ENCODE measurements at places on chromosomes 2 and 18.

- DNase-seq, result no peak
Measured at GRCh38 chr2:128396500-128396891, 77.8 kb upstream of the HS6ST1 start.

DNA sequence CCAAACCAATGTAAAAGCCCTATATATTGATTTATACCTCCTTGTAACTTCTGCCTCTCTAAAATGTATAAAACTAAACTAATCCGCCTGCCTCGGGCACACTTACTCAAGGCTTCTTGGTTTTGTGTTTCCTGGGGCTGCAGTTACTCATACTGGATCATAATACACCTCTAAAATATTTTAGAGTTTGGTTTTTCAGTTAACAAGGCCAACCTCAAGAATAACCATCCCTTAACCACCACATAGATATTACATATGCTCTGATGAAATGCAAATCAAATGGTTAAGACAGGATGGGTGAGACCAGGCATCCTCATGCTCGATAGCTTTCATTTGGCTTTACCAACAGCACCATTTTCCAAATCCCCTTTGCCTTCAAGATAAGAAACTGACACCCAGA is 46.4 kb downstream of the UXS1 start:
- DNase-seq, result no peak

DNA sequence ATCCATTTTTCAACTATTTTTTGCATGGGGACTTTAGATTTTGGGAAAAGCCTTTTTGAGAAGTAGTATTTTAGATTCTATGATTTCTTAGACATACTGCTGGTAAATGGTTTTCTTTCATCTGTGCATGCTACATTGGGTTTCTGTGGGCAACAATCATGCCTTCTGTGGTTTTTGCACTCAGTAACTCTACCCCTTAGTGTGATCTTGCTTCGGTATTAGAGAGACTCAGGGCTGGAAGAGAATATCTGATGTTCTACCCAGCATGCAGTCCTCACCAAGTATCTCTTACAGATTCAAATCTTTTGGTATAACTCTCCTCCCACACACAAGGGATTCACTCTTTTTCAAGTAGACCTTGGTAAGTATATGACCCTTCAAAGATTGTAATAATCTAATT is 183.0 kb downstream of the PMAIP1 start:
- DNase-seq, result no peak

GRCh38 chr2:216575465-216575864 is 57.8 kb upstream of the IGFBP2 start:
- DNase-seq, result no peak

GRCh38 chr2:159096901-159097300 is 128.5 kb downstream of the TANC1 start:
- no peak for DNase-seq

DNA sequence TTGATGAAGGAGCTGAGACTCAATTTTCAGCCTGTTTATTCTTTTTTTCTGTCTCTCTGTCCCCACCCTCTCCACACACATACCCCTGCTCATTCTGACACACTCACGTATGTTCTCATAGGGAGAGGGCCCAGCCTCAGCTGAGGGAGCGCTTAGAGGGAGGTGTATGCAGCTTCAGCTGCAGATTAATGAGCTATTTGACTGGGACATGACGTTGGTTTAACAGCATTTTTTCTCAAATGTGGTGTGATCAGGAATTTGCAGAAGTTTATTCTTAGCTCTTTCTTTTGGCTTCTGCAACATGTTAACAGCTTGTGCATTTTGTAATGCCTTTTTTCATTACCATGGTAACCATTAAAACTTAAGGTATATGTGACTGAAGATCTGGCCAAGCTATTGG is 1547.1 kb upstream of the PIK3C3 start:
- no peak for DNase-seq

DNA sequence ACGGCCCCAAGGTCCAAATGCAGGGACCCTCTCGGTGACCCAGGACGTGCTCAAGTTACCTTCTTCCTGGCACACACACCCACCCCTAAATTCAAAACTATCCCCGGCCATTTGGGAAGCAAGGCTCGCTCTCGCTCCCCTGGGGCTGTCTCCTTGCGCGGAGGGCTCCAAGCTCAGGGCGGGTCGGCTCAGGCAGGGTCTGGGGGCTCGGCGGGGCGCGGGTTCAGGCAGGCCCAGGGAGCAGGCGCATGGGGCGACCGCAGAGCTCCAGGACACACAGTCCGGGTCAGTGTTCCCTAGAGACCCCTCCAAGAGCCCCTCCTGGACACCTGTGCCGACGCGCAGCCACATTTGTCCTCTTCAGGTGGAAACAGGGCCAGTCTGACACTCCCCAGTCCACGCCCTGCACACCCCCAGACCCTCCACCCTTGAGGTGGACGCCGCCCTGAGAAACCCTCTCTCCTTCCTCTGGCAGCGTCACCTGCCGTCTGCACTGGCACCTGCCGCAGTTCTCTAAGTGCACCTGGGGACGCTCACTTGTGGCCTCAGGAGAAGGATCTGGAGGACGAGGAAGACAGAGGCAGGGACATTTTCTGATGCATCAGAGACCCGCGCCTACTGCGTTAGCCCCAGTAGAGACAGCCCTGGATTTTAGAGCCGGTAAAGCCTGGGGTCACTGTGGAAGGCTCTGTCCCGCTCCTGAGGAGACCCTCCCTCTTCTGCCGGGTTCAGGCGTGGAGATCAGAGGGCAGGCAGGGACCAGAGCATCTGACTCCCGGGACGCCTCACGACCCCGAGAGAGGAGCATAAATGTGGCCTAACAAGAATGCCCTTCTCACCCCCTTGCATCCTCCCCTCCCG is 138.8 kb downstream of the TWIST2 start:
- no peak for DNase-seq

DNA sequence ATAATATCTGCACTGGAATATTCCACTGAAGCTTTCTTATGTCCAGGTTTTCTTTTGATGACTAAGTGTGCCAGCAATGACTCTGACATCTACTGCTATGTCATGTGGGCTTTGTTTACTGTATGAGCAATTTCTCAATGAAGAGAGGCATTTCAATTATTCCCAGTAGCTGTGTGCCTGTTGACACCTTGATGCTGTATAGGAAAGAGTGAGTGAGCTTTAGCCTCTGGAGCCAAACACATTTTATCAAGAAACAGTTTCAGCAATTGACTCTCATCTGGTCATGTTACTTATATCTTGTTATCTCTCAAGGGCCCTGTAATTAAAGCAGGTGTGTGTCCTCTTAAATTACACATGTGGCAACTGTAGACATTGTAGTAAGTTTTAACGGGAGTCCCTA is 493.2 kb upstream of the FANCL start:
- no peak for DNase-seq

DNA sequence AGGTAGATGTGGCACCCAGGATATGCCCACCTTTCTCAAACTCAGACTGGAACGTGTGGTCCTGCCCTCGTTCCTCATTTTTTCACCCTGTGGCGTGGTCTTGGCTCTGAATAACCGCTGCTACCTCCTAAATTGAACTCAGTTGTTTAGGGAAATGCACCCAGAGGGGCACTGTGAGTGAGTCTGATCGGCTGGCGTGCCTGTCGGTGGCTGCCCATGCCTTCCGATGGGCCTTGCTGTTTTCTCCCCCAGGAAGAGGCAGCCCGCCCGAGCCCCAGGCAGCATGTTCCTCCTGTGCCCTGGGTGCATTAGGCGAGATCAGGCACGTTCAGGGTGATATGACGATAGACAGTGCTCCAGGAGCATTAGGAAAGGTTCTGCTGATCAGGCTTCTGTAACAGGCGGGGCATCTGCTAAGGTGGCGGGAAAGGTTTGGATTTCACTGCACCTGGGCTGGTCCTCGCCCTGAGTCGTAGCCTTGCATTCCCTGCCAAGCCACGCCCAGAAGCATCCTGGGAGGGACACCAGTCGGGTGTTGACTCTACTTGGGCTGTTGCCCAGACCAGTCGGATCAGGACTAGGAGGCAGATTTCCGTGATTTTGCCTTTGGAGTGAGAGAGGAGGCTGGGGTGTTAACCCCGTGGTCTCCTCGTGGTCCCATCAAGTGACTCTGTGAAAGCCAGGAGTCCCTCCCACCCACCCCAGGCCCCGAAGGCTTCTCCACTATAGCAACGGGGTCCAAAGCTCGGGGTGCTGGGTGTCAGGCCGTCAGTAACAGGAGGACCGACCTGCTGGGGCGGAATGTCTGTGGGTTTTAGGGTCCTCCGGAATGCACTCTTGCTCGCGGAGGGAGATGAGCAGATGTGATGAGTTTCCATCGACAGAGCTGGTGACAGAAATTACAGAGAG is 75.1 kb downstream of the SH3BP4 start:
- no peak for DNase-seq

- DNase-seq, result no peak
Measured at GRCh38 chr2:234829074-234829455, 122.8 kb upstream of the SH3BP4 start.

GRCh38 chr2:162060532-162060931 is 13.5 kb downstream of the DPP4 start:
- no peak for DNase-seq

GRCh38 chr18:45920367-45920766 is 46.8 kb downstream of the EPG5 start:
- DNase-seq, result no peak

- DNase-seq, result no peak
Measured at GRCh38 chr18:27428120-27428519, 243.0 kb upstream of the CHST9 start.

DNA sequence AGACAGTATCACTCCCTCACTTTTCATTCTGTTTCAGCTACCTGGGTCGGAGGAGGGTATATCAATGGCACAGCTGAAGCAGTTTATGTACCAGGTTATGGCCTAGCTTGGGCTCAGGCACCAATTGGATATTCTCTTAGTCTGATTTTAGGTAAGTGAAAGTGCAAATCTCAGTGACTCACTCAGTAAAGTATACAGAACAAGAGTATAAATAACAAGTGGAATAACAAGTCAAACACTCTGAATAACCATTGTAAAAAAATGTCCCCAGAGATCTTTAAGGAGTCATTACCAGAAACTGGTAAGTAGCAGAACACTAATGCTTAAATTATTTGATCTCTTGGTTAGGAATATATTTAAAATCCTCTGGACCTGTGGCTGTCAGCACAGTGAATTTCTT is 5.7 kb downstream of the SLC5A7 start:
- DNase-seq, result no peak

DNA sequence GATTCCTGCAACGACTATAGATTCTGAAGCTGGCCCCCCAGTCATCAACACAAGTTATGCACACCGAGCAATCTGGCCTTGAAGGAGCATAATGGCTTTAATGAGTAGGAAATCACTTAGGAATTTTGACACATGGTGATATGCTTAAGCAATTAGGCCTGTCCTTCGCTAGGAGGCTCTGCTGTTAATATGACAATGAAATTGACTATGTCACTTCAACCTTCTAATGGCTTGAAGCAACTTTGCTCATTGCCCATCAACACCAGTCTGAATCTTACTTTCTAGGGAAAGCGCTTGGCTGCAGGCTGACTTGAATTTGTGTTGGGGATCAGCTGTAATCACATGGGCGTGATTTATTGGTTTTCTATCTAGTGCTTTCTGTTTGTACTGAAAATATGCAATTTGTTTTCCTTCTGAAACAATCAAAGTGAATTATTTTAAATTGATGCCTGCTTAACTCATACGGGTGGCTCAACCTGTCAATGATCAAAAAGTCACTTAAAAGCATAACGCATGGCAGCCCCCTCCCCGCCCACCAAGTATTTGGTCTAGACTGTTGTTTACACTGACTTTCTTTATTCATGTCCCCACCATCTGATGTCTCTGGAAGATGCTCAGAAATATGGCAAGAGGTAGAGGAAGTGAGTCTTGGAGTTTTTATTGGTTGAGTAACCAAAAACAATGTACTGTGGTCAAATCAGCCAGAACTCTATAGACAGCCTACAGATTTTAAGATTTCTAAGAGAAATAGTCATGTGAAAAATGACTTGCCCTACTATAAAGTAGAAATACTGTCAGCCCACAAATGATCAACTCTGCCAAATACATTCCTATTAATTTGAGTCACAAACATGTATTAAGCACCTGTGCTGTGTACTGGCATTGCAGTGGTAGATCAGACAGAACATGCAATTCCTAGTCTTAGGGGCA is 344.9 kb downstream of the RBM43 start:
- no peak for DNase-seq

GRCh38 chr2:62143696-62144095 is 52.2 kb upstream of the B3GNT2 start:
- no peak for DNase-seq

DNA sequence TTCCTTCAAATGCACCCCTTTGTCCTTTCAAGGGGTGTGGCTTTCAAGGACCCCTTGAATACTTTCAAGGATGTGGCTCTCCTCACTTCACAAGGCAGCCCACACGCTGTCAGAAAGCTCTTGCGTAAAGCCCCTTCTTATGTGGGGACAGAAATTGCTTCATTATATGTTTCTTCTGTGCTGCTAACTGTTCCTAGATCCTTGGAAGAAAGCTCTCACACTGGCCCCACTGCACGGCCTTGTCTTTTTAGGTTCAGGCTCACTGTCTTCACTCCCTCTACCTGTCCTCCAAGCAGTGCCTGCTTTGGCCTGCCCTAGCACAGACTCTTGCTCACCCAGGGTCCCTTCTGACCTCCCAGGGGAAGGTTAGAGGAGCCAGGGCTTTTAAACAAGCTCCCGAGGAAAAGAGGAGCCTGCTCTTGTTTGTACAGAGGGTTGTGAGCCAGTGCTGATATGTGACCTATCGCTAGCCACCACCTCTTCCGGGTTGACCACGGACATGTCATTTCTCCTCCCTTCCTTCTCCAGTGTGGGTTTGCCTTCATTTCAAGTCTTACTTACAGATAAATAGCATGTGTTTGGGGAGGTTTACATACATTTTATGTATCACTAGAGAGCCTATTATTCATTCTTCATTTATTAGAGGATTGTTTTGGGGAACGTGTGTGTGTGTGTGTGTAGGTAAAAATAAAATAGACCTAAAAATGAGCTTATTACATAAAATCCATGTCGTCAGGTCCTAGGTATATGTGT is 94.7 kb downstream of the RTN4 start:
- no peak for DNase-seq

DNA sequence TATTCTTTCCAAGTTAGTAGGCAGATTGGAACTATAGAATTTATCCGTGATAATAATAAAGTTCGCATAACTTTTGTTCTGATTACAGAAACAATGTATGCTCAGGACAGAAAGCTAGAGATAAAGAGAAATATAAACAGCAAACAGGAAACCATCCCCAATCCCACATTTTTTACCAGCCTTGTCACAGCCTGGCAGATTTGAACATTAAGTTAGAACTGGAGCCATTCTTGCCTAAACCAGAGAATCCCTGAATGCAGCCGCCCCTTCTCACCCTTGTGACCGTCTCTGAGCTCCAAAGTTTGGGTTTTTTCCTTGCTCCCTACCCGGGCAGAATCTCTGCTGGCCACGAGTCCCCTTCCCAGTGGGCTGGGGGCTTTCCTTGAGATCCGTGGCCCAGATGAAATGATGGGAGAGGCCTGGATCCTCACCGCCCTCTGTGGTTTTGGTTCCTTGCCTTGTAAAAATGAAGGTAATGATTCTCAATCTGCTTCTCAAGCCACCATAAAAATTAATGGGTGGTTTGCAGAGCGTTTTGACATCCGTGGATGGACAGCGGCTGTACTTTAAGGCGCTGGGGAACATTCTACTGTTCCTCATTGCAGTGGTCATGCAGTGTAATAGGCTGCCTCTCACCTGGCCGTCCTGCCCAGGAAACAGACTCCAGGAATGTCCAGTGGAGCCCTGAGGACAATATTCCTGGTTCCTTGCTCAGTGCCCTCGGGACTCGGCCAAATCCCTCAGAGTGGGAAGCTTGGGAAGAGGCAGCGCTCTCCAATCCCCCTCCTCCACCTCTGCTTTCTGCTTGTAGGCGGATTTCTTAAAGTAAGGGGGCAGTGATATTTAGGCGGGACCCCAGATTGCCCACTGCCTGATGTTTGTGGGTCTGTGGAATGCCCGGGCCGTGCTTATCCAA is 1.6 kb downstream of the SH3BP4 start:
- no peak for DNase-seq

- no peak for DNase-seq
Measured at GRCh38 chr2:22270341-22270740, 1114.6 kb upstream of the KLHL29 start.
